DMS 273 treated with DMSO at 0.1 percent for 48 hours (cell line): ENCODE measurements at places on chromosomes 4 and X.
A peak's percentile ranks its signal among the peaks of the same experiment; 100 is the strongest.

DNA sequence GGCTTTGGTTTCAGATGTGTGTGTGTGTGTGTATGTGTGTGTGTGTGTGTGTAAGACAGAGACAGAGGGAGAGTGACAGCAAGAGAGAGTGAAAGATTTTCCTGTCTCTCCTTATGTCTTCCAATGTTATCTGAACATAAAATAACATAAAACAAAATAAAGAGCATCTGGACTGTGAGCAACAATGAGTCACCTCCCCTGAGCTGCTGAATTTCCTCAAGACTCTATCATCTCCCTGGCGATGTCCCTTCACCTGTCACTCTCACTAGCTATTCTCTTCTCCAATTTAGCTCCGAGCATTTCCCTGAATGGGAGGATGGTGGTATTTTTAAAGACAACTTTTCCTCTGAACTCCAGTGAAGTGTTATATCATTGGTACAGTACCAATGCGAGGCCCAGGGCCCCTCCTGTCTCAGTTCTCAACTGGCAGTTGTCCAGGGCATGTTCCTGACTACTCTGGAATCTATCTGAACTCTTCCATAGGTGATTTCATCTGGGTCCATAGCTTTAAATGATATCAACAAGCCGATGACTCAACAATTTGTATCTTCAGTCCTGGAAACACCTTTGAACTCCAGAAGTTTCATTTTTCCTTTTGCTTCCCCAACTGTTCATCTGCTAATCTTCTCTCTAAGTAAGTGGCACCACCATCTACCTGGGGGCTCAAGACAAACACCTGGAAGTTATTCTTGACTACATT lies 195.0 kb upstream of the CLNK start:
- no peak for DNase-seq

DNA sequence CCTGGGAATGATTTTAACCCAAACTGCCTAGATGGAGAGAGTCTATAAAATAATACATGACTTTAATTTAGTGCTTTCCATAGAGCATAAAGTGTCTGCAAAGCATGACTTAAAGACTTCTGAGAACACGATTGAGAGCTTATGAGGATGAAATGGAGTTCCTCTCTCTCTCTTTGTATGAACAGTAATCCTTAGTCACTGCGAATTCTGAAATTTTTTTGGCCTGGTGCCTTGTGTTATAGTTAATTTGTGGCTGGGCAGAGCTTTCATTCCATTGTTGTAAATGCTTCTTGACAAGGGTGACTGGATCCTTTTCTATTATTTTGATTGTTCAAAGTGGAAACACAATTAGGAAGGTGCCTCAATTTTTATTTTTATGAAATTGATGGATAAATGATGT lies 179.5 kb downstream of the CEP135 start:
- DNase-seq = no peak

DNA sequence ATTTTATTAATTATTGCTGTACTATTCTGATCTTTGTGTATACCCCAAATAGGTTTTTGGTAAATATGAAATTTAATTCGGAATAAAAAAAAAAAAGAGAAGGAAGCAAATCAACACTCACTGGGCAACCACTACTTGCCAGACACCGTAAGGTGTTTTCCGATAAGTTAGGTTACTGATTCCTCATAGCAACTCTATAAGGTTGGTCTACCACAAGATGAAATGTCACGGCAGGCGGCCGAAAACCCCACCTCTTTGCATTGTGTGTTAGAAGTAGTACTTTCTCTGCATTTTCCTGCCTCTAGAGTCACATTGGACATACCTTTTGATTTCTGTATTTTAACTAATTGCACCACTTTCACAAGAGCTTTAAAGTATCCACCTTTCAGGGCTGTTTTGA lies 44.5 kb upstream of the RASGEF1B start:
- DNase-seq = no peak

DNA sequence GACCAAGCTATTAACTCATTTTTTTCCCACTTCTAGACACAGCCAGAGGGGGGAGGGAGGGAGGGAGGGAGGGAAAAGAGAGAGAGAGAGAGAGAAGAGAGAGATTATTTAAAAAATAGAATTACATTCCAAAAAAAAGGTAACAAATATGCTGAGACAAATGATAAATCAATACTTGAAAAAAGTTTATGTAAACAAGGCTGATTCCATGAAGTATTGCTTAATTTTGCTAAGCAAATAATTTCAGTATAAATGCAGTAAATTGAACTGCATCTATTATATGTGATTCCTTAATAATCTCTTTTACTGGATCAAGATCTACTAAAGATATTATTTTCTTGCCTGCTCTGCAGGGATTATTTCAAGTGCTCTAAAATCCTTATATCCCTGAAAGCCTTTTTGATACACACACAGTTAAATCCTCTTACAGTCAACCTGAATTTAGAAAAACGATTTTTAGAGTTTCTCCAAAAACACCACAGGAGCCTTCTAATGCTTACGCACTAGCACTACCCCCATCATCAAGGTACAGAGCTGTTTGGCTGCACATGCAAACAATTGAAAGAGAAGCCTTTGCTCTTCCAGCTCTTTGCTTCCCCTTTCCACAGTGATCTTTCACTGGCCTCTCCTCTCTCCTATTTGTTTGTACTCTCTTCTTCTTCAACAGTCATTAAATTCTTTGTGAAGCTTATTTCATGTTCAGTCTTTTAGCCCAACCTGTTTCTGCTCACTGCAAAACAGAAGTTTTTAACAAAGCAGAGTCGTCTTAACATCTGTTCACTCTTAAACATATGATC lies 426.3 kb upstream of the FAM241A start:
- no peak for DNase-seq

- no peak for DNase-seq
These were observed 719 bp upstream of the BGN start for GRCh38 chrX:153494061-153494460.

DNA sequence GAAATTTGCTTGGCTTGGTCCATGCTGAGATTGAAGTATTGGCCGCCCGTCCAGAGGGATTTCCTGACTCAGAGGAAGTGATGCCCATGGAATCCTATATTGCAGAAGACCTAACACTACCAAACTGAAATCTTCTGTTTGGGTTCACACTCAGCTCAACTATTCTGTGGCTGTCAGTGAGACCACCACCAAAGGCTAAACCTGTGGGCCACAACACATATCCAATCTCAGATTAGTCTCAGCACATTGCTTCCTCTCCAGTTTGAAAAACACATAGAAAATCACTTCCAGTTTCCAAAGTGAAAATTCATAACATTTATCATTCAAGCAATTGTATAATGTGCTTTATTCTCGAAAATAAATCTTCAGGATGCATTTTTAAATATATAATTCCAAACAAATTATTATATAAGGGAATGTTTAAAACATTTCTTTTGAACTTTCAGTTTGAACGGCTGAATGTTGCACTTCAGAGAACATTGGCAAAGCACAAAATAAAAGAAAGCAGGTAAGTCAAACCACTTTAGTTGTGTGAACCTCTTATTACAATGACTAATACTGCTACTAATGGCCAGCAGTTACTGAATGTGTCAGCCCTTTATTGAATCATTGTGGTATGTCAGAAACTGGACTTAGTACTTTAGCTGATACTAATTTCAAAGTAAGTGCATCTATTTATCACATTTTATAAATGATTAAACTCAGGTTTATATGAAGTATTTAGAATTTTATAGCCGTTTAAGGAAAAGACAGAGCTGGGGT lies 37.0 kb downstream of the GUCY1A1 start:
- DNase-seq = no peak

GRCh38 chr4:110621839-110622751 lies 782 bp downstream of the PITX2 start:
- no peak for DNase-seq

DNA sequence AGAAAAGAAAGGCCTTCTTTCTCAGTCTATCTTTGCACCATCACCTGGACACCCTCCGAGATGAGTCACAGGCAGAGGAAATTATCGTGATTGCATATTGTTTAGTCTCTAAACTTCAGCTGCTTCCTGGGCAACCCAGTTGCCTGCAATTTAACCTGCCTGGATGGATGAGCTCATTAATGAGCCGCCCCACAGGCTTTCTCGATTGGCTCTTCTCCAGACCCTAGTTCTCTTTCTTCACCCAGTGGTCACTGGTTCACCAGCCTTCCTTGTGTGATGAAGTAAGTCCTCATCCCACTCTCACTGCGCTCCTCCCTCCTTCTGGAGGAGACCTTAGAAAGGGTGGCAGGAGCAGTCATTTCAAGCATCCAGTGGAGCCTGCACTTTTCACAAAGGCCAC lies 94.4 kb downstream of the SOWAHB start:
- DNase-seq = no peak

GRCh38 chrX:149002320-149002719 lies 501.9 kb downstream of the AFF2 start:
- DNase-seq = no peak

DNA sequence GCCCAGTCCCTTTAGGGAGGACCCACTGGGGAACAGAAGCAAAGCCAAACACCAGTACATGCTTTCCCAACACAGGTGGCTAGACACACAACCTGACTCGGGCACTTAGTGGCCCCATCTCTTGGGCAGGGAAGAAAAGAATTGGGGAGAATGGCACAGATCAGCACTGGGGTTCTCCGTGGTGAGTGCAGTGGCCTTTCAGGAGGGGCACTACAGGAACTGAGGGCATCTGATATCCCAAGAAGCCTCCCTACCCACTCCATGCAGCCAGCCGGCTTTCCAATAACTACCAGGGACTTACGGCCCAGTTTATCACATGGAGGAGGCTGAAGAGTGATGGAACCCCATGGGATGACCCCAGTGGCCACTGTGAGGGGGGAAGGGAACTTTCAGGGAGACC lies 23.0 kb downstream of the RGN start:
- no peak for DNase-seq

DNA sequence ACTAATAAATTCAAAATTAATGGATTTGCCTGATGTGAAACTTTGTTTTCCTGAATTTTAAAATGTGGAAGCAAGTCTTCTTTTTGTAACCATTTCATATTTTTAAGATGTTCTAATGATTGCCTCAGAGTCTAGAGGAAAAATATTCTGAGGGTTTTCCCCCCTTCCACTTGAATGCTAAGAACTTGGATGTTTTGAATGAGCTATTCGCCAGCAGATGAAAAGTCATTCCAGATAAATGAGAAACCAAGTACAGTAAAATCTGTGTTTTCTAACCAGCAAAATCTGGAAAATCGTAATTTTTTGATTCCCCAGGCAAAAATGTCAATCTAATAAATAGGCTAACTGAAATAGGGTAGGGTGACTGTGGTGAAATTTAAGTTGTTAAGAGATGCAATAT lies 45.6 kb downstream of the SLIT2 start:
- no peak for DNase-seq

GRCh38 chrX:65196758-65197360 lies 220.6 kb upstream of the ZC4H2 start:
- peak; percentile 13 for DNase-seq

DNA sequence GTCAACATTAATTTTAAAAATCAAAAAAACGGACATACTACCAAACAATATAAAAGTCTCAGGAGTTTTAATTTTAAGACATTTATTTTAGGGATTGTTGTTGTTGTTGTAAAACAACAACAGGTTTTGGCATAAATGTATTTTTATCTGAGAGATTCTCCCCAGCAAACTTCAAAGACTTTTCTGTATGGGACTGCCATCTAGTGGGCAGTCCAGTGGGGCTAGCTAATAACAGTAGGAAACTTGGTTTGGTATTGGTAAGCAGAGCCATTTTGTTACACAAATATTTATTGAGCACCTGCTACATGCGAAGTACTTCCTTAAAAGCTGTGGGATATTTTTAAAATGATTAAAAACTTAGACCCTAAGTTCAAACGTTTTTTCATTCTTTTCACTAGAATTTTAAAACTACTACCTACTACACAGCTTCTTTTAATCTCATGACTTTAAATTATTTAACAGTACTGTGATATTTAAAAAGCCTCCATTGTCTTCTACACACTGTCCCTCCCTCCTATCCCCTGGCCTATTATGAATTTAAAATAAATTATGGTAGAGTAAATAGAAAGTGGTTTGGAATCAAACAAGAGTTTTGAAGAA lies 1028.4 kb upstream of the INTU start:
- DNase-seq = no peak

- no peak for DNase-seq
These were observed 48.6 kb upstream of the UGT2B15 start for GRCh38 chr4:68719075-68719473.
